ENCODE measurements at places on chromosomes 1 and 21. TPM values are rescaled to one million over a fixed set of nuclear protein-coding genes. Genes with fewer than 3 reads are reported as not detected.

SLC2A5 gene
- total RNA-seq = 19.1 TPM

HJV gene
- not detected for total RNA-seq

SYNJ1 gene
- total RNA-seq = 8.3 TPM

MEX3A gene
- total RNA-seq = 0.65 TPM

HRNR gene
- not detected for total RNA-seq

NFASC gene
- total RNA-seq = 61.9 TPM

RAB3B gene
- 20.4 TPM for total RNA-seq

ZMYND12 gene
- 1.3 TPM for total RNA-seq

CDC7 gene
- 3.9 TPM for total RNA-seq

NCMAP gene
- not detected for total RNA-seq
